ENCODE measurements at places on chromosomes 12 and 14.

DNA sequence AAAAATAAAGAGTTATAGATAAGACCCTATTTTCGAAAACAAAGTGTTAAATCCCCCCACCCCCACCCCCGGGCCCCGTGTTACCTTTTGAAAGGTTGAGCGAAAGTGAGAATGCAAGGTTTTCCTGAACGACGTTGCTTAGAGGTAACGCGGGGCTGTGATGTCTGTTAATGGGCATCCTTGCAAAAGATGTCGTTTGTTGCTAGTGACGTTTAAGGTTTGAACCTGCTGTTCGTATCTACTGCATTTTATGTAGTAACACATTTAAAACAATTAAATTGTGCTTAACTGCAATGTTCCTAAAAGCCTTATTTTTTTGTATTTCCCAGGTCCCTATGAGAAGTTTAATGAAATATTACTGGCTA lies 1.2 kb downstream of the CPSF6 start:
- DNase-seq, result peak; percentile 22

DNA sequence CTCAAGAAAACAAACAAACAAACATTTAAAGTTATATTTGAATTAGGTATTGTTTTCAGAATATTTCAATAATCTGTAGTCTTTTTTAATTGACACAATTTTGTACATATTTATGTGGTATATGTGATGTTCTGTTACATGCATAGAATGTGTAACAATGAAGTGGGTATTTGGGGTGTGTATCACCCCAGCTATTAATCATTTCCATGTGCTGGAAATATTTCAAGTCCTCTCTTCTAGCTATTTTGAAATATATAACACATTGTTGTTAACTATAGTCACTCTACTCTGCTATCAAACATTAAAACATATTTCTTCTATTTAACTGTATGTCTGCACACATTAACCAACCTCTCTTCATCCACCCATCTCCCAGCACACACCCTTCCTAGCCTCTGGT lies 32.0 kb upstream of the SIX1 start:
- no peak for DNase-seq

GRCh38 chr12:89326239-89327040 lies 25.9 kb downstream of the DUSP6 start:
- DNase-seq, result no peak

DNA sequence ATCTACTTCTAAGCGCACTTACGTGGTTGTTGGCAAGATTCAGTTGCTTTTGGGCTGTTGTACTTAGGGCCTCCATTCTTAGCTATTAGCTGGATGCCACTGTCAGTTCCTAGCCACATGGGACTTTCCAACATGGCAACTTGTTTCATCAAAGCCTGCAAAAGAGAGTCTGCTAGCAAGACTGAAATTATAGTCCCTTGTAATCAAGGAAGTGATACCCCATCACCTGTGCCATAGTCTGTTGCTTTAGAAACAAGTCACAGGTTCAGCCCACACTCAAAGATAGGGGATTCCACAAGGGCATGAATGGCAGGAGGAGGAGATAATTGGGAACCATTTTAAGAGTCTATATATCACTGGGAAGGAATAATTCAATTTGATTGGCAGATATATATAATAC lies 27.1 kb upstream of the SLC17A8 start:
- no peak for DNase-seq

- no peak for DNase-seq
Measured at GRCh38 chr12:3252450-3252891, 175.3 kb downstream of the TSPAN9 start.

GRCh38 chr12:7162691-7163114 lies 26.8 kb upstream of the PEX5 start:
- no peak for DNase-seq

GRCh38 chr12:11807458-11807857 lies 158.0 kb downstream of the ETV6 start:
- no peak for DNase-seq

- DNase-seq, result no peak
Measured at GRCh38 chr14:45140661-45141187, 5.0 kb downstream of the FANCM start.

- no peak for DNase-seq
Measured at GRCh38 chr12:108815875-108816594, 41.3 kb downstream of the SSH1 start.

GRCh38 chr14:100748944-100749343 lies 22.3 kb downstream of the DLK1 start:
- no peak for DNase-seq

DNA sequence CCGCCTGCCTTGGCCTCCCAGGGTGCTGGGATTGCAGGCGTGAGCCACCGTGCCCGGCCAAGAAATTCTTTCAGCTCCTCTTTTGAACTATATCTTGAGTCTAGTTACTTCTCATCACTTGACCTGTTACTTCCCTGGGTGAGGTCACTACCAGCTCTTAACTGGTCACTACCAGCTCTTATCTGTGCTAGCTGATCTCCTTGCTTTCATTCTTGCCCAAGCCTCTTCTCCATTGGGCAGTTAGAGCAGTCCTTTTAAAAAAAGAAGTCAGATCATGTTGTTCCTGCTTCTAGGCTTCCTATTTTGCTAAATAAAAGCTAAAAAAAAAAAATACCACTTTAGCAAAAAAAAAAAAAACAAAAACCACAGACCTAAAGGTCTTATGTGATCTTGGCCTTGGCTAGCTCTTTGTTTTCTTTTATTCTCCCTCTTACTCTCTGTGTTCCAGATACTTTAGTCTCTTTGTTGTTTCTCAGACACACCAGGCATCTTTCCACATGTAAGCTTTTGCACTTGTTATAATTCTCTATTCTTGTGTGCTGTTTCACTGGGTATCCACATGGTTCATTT lies 63.5 kb downstream of the RAD51B start:
- no peak for DNase-seq

GRCh38 chr14:85442996-85443395 lies 86.9 kb upstream of the FLRT2 start:
- no peak for DNase-seq

DNA sequence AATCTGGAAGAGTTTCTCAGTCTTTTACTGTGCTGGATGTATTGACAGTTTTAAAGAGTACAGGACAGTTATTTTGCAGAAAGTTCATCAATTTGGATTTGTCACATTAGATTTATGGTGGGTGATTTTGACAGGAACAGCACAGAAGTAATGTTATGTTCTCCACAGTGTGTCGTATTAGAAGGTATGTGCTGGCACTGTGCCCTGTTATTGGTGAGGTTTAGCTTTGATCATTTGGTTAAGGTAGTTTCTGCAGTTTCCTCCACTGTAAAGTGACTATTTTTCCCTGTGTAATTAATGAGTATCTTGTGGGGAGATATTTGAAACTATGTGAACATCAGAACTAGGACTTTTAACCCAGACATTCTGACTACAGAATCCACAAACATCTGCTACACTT lies 308.5 kb upstream of the TBX3 start:
- DNase-seq, result no peak

DNA sequence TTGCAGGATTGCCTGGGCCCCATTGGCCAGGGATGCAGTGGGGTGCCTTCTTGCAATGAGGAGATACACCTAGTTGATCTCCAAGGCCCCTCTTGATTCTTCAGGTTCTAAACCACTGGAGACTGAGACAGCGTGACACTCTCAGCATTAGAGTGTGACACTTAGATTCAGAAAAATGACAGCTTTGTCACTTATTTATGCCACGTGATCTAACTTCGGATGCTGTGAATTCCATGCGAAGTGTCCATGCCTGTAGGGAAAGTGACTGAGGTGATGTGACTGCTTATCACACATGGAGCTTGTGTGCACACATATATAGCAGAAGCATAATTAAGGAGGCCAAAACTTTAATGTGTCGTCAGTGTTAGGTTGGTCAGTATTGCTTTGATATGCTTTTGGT lies 30.4 kb downstream of the FBXW8 start:
- DNase-seq, result no peak

GRCh38 chr14:21454843-21455544 lies 929 bp downstream of the CHD8 start:
- no peak for DNase-seq

- no peak for DNase-seq
Measured at GRCh38 chr12:10101648-10102220, 2.9 kb upstream of the CLEC1A start.

- DNase-seq, result no peak
Measured at GRCh38 chr12:64583771-64584421, 26.4 kb upstream of the RASSF3 start.

GRCh38 chr12:51389302-51389999 lies 1.8 kb downstream of the GALNT6 start:
- DNase-seq, result no peak

- no peak for DNase-seq
Measured at GRCh38 chr12:20436316-20436715, 68.0 kb downstream of the PDE3A start.

- no peak for DNase-seq
Measured at GRCh38 chr14:69696633-69697557, 70.0 kb upstream of the SRSF5 start.

GRCh38 chr14:104641753-104642539 lies 37.4 kb upstream of the TMEM179 start:
- DNase-seq, result no peak

Data from CD4-positive, alpha-beta T cell treated with Interleukin-15 for 1 hour (primary cell).